Fibroblast of skin of left biceps (primary cell): ENCODE measurements at places on chromosomes 5 and 9.

DNA sequence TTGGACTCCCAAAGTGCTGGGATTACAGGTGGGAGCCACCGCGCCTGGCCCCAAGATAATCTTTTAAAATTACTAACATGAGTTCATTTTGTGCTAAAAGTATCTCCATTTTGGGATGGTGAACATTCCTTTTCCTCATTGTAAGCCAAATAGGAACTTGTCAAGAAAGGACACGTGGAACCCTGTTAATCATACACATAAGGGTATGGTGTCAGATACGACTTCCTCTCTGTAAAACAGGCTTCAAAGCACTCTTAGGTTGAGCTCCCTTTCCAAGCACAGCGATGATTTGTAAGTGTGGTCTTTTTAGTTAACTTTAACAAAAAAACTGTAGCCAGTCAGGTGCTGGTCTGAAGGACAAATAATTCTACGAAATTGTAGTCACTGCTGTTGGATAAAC lies 132.7 kb downstream of the UNC13B start:
- DNase-seq = no peak

DNA sequence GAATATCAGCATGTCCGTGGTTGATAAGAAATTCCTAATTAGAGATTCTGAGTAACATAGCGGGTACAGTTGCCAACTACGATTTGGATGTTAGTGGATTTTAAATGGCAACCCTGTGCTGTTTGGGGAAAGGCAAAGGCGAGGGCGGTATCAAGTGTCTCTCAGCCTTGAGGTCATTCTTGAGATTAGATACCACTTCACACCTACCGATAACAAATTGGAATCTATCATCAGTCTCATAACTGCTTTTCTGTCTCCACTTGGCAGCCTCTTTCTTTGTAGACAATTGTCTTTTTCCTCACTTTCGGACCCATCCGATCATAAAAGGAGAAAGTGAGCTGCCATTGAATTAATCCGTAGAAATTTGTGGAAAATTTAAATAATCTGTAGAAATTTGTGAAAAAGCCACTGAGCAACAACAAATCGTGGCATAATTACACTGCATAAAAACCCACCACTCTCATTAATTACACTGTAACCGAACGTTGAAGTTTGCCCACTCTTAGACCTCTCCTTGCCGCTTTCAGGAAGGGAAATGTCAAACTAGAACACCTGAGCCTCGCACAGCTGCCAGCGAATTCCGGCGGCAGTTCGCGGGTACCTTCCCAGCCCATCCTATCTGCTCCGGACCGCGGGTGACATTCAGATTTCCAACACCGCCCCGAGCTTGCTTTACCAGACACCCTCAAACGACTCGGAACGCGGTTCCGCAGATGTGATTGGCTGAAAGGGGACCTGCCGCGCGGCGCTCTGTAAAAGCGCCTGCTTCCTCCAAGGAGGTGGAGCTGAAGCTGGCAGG lies 849 bp upstream of the RGMB start:
- DNase-seq = peak; percentile 66

DNA sequence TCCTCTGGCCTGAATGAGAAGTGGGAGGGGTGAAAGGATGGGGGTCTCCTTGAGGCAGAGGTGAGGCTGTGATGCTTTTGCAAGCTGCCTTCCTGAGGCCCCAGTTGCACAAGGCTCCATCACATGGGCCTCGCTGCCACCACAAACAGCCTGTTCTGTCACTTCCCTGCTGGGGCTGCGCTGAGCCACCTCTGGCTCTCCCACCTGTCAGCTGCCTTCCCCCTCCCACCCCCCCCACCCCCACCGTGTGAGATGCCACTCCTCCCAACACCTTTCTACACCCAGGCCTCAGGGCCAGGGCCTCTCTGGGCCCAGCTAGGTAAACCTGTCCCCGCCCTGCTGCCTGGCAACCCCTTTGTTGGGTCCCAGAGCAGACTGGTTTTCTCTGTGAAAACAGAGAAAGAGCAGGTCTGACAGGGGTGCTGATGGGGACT lies 4.5 kb upstream of the PDLIM4 start:
- no peak for DNase-seq

DNA sequence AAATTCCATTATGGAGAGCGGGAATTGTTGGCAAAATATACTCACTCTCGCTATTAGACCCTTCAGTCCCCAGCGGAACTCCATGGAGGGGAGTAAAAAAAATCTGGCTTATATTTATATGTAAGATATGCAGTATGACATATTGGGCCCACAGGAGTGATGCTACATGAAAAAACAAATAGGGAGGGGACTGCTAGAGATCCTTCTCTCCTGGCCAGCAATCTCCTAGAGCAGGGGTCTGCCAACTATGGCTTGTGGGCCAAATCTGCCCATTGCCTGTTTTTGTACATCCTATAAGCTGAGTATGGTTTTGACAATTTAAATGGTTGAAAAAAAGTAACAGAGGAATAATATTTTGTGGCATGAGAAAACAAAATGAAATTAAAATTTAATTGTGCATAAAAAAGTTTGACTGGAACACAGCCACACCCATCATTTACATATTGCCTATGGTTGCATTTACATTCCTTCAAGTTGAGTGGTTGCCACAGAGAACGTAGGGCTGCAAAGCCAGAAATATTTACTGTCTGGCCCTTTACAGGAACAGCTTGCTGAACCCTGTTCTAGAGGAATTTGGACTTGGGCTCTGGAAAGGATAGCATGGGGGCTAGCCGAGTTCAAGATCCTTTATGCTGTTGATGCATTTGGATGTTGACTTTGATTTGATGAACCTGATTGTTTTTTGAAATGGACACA lies 197.3 kb upstream of the CLINT1 start:
- peak; percentile 59 for DNase-seq

DNA sequence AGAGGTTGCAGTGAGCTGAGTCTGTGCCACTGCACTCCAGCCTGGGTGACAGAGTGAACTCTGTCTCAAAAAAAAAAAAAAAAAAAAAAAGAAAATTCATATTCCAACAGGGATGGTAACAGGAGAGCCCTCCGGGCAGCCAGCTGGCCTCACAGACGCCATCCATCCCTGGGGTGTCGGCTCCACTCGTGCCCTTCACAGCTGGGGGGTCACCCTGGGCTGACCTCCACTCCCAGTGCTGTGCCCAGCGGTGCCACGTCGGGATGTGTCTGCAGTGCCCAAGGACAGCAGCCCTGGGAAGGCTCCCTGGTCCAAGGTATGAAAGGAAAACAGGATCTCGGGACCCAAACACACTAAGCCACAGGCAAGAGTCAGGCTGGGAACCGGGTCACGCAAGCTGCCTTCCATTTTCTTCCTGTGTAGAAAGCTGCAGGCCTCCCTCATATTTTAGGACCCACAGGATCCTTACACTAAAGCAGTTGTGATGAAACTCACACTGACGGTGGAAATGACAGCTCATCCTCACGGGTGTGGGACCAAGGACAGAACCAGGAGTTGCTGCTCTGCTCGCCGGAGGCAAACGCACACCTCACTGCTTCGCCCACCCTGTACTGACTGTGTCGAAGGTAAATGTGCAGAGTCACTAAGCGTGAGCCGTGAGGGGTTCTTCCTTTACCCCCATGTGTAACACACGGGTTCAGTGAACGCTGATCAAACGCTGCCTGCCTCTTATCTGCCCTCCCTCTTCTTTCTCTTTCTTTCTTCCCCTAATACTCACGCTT lies 5.3 kb downstream of the SLC12A7 start:
- DNase-seq = no peak

DNA sequence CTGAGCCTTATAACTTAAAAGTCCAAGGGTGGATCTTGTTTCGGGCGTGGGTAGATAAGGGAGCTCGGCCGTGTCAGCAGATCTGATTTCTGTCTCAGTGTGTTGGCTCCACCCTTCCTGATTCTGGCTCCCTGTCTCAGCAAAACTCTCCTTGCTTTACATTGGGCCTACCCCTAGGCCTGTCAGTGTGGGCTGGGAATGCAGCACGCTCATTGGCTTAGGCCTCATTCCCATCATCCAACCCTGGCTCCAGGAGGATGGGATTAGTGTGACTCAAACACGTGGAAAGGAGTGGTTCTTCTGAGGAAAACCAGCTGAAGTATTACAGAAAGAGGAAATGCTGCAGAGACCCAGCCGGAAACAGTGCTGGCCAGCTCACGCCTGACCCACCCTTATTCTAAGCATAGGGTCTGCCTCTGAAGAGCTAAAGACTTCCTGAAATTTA lies 59.9 kb downstream of the ZFAND5 start:
- DNase-seq = no peak

GRCh38 chr5:65413822-65414221 lies 67.9 kb downstream of the ADAMTS6 start:
- no peak for DNase-seq

- DNase-seq = no peak
Measured at GRCh38 chr5:175675873-175676272, 18.0 kb downstream of the HRH2 start.

- DNase-seq = no peak
Measured at GRCh38 chr9:68726489-68726888, 21.4 kb downstream of the PIP5K1B start.

DNA sequence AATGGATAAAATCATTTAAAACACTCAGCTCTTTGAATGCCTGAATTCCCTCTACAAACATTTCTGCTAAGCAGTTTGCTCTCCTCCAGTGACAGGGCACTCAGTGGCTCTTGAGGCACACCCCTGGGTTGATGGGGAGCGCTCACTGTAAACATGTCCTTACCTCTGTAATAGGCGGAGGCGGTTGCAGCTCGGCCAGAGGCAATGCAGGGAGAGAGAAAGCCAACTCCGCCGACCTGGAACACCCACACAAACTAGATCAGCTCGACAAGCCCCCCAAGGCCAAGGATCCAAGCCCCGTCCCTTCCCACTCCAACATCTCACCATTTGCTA lies 329 bp downstream of the CDC23 start:
- DNase-seq = no peak

- DNase-seq = no peak
Measured at GRCh38 chr9:124179196-124180071, 78.3 kb upstream of the NEK6 start.

DNA sequence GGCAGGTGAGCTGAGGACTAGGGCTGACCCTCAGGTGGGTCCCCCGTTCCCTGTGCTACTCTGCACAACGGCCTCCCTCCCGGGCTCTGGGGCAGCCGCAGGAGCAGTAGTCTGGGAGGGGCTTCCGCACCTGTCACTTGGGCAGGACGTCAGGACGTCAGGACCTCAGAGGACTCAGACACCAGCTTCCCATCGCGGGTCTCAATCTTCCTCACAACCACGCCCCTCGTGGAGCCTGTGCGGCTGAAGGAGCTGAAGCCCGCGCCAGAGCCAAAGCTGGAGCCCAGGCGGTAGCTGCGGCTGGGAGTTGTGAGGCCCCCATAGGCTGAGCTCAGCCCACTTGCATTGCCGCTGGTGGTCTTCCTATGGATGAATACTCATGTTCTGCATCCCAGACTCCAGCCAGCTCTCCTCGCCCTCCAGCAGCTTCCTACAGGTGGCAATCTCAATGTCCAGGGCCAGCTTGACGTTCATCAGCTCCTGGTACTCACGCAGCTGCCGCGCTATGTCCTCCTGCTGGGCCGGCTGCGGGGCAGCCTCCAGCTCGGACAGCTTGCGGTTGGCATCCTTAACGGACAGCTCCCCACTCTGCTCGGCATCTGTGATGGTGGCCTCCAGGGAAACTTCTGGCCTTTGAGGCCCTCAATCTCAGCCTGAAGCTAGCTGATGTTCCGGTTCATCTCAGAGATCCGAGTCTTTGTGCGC lies 381.4 kb upstream of the RGMB start:
- no peak for DNase-seq

- no peak for DNase-seq
Measured at GRCh38 chr5:167798448-167798847, 493.0 kb upstream of the WWC1 start.

GRCh38 chr9:126791406-126792230 lies 13.2 kb upstream of the ZBTB43 start:
- no peak for DNase-seq

- DNase-seq = no peak
Measured at GRCh38 chr9:3874449-3875360, 348.9 kb upstream of the RFX3 start.

DNA sequence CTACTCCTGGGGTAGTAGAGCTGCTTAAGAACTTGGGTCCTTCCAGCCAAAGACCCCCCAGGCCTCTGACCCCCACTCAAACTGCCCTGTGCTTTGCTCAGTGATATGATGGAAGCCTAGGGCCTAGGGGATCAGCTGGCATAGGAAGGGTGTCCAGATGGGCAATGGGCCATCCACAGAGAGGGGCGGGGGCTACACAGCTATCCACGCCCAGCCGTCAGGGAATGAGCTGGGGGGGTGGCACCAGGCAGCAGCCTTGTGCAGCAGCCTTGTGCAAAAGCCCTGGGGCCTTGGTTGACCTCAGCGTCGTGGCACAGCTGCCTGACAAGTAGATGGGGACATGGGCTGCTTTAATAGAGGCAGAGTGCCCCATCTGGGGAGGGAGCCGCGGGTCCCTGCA lies 43.2 kb downstream of the DAB2IP start:
- no peak for DNase-seq

GRCh38 chr9:14760060-14760459 lies 37.5 kb upstream of the CER1 start:
- no peak for DNase-seq

DNA sequence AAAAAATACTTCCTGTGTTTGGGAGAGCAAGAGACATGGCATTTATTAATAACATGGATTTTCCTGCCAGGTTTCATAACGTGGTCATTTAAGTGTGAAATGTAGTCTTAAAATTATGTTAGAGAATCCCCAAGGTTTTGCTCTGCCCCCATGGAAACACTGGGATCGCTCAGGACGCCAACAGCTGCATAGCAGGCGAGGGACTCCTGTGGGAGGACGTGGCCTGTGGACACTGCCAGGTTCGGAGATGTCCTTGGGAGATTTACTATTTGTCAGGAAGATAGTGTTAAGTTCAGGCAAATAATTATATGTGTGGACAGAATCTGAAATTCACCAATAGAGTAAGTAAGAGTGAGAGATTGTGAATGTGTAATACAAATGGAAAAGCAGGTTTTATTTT lies 977 bp downstream of the BTNL9 start:
- DNase-seq = no peak

DNA sequence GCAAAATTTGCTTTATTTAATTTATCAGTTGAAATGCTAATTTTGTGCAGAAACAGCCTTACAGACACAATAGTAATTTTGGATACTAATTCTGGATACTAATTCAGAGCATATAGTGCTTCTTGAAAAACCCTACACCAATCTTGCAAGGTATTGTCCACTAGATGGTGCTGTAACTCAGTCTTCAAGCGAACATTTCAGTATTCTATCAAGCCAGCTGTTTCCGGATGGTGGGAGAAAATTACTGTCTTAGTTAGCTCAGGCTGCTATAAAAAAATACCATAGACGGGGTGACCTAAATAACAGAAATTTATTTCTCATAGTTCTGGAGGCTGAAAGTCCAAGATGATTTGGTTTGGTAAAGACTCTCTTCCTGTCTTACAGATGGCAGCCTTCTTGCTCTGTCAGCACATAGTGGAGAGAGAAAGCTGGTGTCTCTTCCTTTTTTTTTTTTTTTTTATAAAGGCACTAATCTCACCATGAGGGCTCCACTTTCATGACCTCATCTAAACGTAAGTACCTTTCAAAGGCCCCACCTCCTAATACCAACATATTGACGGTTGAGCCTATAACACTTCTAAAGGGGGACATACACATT lies 1306.5 kb upstream of the CDH9 start:
- no peak for DNase-seq

GRCh38 chr9:21592063-21592338 lies 109.9 kb upstream of the IFNE start:
- no peak for DNase-seq

- DNase-seq = no peak
Measured at GRCh38 chr5:108543486-108543885, 161.6 kb upstream of the FBXL17 start.

GRCh38 chr5:75202935-75203334 lies 33.7 kb downstream of the ANKRD31 start:
- no peak for DNase-seq
